ENCODE measurements at places on chromosomes 11 and 22.

- no peak for DNase-seq
Measured at GRCh38 chr11:92843455-92843854, 126.0 kb upstream of the MTNR1B start.

GRCh38 chr11:365831-366230 lies 3.5 kb upstream of the B4GALNT4 start:
- no peak for DNase-seq

DNA sequence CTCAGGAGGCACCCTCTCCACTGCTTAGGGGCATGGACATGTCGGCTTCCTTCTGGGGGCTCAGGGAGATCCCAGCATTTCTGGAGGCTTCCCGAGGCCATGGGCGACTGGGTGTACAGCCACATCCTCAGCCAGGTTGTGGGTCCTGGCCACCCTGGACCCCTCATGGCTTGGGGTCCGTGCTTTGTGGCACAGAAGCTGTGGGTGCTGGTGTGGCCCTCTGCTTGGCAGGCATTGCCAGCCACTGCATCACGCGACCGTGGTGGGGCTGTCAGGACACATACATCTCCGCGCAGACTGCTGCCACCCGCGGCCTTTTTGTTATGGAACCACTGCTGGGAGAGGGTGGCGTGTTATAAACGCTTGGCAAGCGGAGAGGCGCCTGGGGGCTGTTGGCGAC lies 1174.9 kb downstream of the BRD1 start:
- DNase-seq, result no peak

DNA sequence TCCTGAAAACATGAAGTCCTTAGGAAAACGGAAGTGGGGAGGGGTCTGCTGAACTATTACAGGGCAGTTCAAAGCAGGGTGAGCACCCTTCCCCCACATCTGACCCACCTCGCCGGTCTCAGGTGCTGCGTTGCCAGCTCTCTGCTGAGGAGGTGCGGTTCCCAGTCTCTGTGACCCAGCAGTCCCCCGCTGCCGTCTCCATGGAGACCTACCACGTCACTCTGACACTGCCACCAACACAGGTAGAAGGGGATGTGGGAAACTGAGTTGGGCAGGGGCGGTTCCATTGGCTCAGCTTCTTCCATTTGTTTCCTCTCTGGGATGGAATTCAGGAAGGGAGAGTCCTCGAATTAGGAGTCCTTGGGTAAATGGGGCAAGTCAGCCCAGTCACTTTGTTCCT lies 3.3 kb downstream of the C2CD2L start:
- DNase-seq, result no peak

DNA sequence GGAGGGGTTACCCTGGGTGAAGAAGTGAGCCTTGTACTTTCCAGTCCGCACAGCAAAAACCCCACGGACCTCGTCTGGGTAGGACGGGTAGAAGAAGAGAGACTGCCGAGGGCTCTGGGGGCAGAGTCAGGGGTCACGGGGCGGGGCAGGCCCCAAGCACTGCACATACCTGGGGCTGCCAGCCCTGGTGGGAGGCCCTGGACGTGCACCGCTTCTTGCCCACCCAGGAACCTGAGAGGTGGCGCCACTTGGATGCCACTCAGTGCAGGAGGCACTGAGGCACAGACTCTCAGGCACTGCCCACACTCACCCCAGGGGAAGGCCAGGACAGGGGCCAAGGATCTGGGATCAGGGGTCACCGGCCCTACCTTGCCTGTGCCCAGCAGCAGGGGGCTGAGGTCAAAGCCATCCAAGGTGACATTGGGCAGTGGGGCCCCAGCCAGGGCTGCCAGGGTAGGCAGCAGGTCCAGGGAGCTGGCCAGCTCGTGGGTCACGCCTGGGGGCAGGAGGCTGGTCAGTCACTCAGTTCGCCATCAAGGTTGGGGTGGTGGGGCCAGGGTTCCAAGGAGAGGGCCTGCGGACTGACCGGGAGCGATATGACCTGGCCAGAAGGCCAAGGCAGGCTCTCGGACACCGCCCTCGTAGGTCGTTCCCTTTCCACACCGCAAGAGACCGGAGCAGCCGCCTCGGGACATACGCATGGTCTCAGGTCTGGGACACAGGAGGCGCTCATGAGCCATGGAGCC lies 2.2 kb downstream of the ARSA start:
- DNase-seq, result no peak

DNA sequence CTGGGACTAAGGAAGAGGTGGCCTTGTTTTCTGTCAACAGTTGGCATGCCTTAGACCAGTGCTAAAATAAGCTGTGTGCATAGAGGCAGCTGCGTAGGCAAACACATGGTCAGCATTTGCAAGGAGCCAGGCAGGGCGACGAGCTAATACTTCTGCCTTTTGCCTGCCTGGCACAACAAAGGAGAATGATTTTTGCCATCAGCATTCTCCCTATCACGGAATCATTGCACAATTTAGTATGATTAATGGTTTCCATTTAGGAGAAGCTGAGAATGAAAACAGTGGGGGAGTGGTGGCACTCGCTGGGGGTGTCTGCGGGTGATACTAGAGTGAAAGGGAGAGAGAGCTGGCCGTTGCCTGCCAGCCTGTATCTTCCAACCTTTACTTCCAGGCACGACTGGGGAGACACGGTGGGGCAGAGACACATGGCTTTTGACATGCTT lies 336.0 kb downstream of the CADM1 start:
- no peak for DNase-seq

- DNase-seq, result no peak
Measured at GRCh38 chr11:32895471-32895870, 2.9 kb downstream of the QSER1 start.

- no peak for DNase-seq
Measured at GRCh38 chr11:27600656-27601055, 94.1 kb upstream of the LIN7C start.

- DNase-seq, result no peak
Measured at GRCh38 chr11:405954-406795, 8.6 kb downstream of the SIGIRR start.

GRCh38 chr11:80443177-80443576 lies 1002.3 kb upstream of the TENM4 start:
- no peak for DNase-seq

- DNase-seq, result no peak
Measured at GRCh38 chr11:75852406-75853017, 37.5 kb downstream of the UVRAG start.

GRCh38 chr11:33530815-33531214 lies 169.8 kb downstream of the C11orf91 start:
- no peak for DNase-seq

GRCh38 chr22:35754761-35755160 lies 37.1 kb downstream of the APOL5 start:
- no peak for DNase-seq

GRCh38 chr22:37025500-37026070 lies 6.0 kb downstream of the MPST start:
- no peak for DNase-seq

DNA sequence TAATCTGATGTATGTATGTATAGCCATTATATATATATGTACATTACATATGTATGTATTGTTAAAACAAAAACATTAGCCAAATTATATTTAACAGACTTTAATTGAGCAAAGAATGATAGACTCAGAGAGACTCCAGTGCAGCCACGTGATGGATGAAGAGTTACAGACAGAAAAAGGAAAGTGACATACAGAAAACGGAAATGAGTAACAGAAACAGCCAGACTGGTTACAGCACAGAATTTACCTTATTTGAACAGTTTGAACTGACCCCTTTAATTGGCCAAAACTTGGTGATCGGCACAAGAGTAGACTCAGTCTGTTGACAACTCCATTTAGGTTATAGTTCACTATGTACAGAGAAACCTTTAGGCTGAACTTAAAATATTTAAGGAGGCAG lies 35.0 kb downstream of the CHORDC1 start:
- DNase-seq, result no peak

DNA sequence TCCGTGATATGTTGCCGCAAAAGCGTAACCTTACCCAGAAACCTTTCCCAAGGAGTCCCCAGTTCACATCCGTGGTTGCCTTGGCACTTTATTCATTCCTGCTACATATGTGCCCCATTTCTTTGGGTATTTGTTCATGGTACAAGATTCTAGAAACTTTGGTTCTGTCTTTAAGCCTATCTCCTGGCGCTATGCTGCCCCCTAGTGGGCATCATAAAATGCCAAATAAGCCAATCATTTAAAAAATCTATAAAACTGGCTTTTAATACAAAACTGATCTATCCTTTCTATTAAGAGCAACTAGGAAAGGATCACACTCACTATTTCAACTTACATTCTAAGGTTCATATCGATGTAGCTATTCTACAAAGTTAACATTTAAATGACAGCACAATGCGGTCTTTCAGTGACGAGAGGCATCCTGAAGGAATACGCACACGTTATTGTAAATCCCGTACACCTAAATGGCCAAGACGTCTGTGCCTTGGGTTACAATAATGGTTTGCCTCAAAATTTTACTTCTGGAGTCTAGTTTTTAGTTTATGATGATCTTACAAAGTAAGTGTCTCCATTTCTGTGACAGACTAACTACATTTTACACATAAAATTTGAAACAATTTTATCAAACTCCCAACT lies 16.2 kb downstream of the PIWIL3 start:
- peak; percentile 76 for DNase-seq

DNA sequence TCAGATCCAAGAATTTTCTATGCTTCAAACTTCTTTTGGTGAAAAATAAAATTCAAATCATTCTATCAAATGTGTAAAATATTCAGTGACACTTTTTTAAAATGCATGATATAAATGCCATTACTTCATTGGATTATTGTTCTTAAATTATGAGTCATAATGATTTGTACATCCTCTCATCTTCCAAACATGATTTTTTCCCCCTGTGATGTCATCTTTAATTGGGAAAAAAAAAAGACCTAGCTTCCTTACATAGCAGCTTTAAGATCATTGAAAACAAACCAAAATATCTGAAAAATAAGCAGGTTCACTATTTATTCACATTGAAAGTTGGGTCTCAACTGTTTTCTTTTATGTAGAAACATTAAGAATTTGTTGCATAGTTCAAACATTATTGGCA lies 1549.4 kb downstream of the LRRC4C start:
- DNase-seq, result no peak

DNA sequence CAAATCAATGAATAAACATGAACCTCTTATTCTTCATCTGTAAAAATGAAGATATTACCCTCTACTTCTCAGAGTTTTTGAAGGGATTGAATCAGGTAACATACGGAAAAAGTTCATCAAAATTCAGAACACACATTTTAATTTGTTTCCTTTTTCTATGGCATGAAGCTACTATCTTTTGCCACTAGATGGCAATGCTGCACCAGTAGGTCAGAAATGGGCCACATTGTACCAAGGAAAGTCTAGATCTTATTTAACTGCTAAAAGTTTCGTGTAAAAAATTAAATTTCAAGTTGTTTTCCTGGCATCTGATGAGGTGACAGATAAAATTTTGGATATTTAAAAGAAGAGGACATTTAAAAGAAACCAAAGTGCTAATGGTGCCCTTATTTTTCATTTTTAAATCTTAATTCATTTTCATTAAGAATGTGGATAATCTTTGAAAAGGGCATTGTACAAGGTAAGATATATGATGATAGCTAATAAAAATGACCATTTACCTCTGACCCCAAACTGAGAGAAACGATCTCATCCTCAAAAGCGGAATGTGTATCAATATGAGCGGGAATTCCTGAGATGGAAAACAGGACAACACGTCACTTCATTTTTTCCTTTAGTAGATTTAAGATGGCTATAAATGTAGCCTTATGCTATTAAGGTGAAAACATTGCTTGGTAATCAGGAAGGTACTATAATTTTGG lies 16.1 kb downstream of the ALKBH8 start:
- peak; percentile 45 for DNase-seq

DNA sequence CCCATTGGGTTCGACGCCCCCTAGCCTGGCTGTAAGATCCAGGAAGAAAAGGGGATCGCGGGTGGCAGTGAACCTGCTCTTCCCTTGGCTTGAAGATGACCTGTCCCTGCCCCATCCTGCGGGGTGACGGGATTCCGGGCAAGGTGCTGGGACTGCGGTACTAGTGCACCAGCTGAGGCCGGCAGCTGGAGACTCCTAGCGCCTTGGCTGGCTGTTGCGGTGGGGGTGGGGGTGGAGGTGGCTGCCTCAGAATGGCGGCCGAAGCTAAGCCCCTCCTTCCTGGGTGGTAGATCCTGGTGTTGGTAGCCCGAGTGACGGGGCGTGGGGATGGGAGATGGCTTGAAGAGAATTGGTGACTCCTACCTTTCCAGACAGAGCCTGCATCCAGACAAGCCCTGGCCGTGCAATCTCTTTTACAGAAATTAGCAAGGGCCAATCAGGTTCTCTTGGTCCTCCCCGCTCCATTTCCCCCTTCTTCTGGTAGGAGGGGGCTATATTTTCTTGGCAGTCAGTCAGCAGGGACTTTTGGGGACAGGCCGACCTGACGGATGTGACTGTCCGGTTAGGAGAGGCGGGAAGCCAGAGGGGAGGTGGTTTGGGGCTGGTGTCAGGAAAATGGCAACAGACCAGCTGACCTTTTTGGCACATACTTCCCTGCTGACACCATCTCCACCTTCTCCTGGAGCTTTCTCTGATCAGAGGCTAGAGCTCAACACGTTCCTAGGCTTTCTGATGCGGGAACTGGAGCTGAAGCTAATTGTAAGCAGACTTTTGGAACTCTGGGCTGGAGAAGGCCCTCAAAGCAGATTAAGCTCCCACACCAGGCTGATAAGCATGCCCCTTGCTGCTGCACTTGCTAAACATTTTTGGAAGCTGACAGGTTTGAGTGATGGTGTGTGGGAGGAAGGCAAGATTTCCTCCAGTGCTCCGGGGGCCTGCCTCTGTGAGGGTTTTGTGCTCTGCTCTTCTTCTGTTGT lies 2.0 kb downstream of the NAV2 start:
- DNase-seq, result peak; percentile 16

- no peak for DNase-seq
Measured at GRCh38 chr11:9158898-9159391, 67.5 kb upstream of the SCUBE2 start.

DNA sequence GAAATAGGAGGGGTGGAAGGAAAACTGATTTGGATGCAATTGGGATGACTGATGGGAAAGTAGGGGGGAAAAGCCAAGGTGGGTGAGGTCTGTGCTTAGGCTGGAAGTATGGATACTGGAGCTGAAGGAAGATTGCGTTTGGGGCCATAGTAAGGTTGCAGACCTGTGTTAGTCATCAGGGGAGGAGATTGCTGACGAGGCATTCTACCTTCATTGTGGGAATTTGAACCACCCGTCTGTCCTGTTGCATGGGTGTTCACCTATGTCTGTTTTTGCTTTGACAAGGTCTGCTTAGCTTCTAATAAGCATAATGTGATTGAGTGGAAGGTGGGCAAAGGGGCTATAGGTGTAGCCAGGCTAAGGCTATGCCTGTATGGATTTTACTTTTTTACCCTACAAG lies 323.8 kb downstream of the BLID start:
- DNase-seq, result no peak
